ENCODE measurements at places on chromosomes 5 and 9.
A peak's percentile ranks its signal among the peaks of the same experiment; 100 is the strongest.

DNA sequence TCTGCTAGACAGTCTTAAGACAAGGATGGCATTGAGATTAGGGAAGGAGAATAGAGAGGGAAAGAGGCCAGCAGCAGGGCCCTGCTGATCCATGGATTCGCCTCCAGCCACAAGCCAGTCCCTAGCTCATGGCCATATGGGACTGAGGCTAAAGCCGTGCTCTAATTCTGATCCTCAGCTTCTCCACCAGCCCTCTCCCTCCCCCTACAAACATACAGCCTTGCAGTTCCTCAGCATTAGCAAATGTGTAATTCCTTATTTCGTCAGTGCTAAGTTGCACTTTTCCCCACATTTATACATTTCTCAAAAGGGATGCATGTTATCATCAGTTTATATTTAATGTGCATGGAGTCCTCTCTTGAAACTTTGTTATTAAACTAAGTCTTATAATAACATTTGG, 34.8 kb downstream of the ZNF462 start:
- no peak for DNase-seq

- DNase-seq: no peak
Observed at GRCh38 chr5:78509884-78510769, 138.4 kb downstream of the LHFPL2 start.

GRCh38 chr5:179912951-179913350, 5.3 kb upstream of the TBC1D9B start:
- no peak for DNase-seq

DNA sequence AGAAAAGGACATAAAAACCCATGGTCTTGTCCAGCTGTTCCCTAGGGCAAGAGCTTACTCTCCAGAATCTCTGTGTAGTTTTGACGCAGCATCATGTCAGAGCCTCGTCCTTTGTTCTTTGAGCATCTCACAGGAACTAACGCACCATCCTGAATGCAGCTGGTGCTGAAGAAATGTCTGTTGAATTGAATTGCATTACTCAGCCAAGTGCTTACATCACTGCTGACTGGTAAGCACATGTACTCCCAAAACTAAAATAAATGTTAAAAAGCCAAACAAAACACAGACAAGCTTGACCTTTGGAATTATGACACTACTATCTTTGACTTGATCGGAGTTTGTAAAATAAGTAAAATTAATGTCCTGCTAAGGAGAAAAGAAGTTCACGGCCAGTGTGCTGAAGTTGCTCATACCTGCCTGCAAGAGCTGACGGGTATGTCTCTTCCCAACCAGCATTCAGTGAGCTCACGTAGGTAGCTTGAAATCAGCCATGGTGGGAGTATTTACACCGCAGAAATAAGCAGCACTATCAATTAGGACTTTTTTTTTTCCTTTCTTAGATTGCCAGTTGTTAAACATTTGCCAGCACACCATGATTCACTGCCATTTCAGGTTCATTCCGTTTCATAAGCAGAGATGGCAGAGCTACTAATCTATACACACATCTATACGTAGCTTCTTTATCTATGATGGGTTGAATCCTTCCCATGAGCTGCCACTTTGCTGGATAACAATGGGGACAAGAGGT, 310.6 kb upstream of the MSX2 start:
- DNase-seq: peak; percentile 24

DNA sequence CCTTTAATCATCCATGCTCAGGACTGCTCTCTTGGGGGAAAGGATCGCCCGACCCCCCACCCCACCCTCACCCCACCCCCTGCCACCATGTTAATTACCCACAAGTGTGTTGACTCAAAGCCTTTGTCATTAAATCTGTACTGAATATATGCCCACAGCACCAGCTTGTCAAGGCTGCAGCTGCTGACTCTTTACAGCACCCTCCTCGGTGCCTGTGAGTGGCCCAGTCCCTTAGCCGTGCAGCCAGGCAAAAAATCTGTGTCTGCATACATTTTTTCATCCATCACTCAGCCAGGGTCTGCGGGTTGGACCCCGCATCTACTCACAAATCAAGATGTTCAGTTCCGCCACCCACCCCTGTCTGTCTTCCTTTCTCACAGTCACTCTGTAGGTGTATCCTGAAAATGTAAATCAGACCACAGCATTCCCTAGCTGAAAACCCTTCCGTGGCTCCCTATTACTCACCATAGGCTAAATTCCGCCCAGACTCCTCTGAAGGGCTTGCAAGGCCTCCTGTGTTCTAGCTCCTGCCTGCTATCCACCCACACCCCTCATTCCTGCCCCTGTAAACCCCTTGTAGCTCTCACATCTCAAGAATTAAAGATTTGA, 53.7 kb upstream of the KCNIP1 start:
- DNase-seq: no peak

DNA sequence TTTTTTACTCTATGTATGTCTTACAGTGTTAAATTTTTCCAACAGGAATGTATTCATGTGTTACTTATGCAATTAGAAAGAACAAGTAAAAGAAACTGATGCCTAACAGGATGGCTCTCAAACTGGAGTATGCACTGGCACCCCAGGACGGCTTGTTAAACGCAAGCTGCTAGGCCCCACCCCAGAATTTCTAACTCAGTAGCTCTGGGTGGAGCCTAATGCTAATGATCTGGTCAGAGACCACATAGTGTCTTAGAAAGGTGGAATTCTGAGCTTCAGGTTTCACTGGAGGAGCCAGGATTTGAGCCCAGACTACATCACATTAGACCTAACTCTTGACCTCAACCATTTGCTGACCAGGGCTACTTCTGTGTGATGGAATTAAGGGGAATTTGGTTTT, 34.4 kb downstream of the SHC3 start:
- no peak for DNase-seq

GRCh38 chr5:135341696-135342550, 57.1 kb downstream of the MACROH2A1 start:
- DNase-seq: no peak

GRCh38 chr5:155926031-155926430, 400.9 kb upstream of the SGCD start:
- DNase-seq: no peak

DNA sequence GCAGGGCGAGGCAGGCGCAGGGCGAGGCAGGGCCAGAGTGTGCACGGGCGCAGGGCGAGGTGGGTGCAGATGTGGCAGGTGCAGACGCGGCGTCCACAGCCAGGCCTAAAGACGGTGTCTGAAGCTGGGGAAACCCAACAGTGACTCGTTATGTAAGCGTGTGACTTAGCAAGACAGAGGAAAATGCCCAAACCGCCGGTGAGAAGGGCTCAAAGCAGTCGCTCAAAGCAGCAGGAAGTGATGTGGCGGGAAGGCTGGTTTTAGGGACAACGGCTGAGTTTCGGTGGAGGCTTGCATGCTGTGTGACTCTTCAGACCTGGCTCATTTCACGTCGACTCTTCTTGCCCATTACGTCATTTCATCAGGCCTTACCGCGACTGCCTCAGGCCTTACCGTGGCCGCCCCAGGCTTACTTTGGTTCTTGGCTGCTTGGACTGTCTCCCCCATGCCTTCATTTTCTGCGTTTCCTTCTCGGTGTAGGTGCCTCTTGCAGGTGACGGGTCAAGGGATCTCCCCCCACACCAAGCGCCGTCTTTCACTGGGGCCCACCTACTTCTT, 50.5 kb upstream of the EXOC3 start:
- no peak for DNase-seq

DNA sequence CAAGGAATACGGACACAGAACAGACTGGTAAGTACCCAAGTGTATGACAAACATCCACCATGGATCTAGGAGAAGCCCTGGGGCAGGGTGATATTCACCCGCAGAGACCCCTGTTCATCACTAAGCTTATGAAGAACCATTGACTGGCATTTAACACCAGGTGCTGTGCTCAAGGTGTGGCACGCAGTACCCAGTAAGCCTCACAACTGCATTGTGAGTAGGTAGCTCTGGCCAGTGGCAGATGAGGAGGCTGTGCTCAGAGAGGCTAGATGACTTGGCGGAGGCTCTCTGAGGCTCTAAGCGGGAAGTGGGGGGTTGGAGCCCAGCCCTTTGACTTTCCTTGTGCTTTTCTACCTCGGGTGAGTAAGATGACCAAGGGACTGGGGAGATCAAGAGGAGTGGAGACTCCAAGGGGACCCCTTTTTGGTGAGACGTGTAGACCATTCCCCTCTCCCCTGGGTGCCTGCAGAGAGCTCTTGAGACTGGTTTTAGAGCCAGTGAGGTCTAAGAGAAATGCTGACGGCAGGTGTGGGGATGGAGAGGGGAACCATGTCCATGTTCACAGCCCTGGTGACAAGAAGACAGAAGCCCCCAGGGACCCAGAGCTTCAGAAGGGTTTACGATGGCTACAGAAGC, 70.8 kb downstream of the IL6ST start:
- DNase-seq: no peak

GRCh38 chr9:34988218-34989002, 1.1 kb upstream of the DNAJB5 start:
- DNase-seq: no peak

DNA sequence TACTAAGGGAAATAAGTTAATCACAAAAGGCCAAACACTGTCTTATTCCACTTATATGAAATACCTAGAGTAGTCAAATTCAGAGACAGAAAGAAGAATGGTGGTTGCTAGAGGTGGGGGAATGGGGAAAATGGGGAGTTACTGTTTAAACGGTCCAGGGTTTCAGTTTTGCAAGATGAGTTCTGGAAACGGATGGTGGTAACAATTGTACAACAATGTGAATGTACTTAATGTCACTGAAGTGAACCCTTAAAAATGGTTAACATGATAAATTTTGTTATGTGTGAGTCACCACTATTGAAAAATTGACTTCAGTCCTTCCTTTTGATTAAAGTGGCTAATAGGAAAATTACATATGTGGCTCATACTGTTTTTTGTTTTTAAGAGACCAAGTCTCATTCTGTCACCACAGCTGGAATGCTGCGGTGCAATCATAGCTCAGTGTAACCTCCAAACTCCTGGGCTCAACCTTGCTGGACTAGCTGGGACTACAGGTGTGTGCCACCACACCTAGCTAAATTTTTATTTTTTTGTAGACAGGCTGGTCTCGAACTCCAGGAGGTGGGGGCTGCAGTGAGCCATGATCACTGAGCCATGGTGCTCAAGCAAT, 8.7 kb downstream of the UBQLN1 start:
- no peak for DNase-seq

DNA sequence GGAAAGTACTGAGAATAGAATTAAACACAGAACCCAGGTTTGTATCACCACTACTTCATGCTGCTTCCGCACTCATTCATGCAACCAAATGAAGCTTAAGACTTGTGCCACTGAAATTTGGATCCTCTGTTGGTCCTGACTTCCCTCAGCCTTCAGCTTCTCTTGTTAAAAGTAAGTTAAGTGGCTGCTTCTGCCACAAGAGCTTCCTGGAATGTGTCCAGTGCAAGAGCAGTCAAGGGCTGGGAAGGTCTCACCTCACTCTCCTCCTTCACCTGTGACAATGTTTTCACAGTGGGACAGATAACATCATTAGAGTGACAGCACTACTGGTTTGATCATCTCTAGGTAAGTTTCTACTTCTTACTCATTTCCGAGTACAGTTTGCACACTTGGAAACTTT, 7.9 kb downstream of the SNCAIP start:
- DNase-seq: no peak

DNA sequence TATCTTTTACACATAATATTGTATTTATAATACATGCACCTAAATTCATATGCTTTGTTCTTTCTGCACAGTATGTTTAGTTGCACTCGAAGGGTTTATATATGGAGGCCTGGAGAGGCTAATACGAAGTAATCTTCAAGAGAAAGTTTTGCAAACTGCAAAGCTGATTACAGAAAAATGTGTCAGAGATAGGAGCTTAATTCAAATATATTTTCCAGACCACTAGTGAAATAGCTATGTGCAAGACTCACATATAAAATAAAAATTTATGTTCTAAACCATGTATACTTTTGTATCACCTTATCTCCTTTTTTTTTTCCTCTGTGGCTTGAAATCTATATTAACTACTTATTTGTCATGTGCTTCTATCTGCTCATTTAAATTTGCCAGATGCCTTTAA, 313.8 kb downstream of the EFNA5 start:
- DNase-seq: no peak

- DNase-seq: no peak
Observed at GRCh38 chr5:105230516-105231157, 1668.0 kb upstream of the NUDT12 start.

DNA sequence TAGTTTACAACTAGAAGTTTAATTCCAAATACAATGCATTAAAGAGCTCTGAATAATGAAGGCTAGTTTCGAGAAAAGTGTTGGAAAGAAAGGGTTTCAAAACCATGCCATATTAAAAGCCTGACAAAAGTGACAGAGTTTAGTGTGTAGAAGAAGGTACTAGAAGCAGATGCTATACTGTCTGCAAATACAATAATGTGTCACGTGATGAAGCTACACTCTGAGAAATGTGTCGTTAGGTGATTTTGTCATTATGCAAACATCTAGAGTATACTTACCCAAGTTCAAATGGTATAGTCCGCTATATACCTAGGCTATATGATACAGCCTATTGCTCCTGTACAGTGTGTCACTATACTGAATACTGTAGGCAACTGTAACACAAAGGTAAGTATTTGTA, 494.1 kb downstream of the TLE1 start:
- no peak for DNase-seq

DNA sequence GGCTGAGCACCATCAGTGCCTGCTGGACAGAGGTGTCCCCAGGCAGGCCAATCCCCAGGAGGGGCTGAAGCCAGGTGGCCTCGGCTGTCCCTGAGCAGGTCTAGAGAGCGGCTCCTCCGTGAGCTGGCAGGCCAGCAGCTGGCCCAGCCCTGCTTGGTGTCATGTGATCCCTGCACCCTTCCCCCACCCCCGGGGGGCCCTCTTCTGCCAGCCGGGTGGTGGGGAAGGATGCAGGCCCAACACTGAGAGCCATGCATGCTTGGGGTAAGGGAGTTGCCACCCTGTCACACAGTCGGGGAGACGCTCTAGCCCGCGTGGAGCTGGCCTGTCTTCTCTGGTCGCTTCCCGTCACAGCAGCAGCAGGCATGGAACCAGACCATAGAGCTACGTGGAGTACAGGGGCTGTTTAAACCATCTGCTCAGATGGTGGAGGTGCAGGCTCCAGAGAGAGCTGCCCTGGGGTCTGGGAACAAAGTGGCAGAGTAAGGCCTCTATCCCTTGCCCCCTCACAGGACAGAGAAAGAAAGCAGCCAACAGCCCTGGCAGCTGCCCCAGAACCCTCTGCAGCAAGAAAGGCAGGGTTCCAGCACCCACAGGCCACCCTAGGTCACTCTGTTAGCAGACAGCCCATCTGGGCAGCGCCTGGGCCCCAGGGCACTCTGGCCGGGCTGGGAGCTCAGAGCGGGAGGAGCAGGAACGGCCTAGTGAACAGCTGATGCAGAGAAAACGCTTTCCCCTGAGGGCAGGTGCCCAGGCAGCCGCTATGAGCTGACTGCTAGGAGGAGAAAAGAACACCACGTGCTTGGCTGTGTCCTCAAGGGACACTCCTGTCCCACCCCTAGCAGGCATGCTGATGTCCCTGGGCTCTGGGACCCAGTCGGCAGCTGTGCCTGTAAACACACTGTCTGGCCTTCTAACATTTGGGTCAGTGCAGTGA, 6.8 kb downstream of the RALGDS start:
- no peak for DNase-seq

GRCh38 chr9:32716425-32716824, 66.9 kb upstream of the TMEM215 start:
- no peak for DNase-seq

- DNase-seq: no peak
Observed at GRCh38 chr5:58016877-58017276, 443.0 kb downstream of the PLK2 start.
